ENCODE measurements at places on chromosomes 16 and 17.
A peak's percentile ranks its signal among the peaks of the same experiment; 100 is the strongest.

GRCh38 chr16:81830845-81831540, 51.9 kb downstream of the PLCG2 start:
- no peak for DNase-seq

DNA sequence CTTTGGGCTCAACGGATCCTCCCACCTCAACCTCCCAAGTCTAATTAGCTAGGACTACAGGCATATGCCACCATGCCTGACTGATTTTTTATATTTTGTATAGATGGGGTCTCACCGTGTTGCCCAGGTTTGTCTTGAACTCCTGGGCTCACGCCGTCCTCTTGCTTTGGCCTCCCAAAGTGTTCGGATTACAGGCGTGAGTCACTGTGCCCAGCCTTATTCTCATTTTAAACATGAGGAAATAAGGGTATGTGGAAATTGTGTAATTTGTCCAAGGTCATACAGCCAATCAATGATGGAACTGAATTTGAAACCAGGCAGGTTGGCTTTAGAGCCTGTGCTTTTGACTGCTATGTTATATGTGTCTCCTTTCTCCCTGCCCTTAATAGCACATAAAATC, 27.4 kb upstream of the AQP8 start:
- DNase-seq = no peak

- no peak for DNase-seq
Measured at GRCh38 chr17:2107506-2107905, 52.6 kb downstream of the HIC1 start.

GRCh38 chr16:65601781-65602180, 479.9 kb upstream of the CDH11 start:
- DNase-seq = no peak

GRCh38 chr16:47480410-47480809, 19.3 kb downstream of the PHKB start:
- no peak for DNase-seq

DNA sequence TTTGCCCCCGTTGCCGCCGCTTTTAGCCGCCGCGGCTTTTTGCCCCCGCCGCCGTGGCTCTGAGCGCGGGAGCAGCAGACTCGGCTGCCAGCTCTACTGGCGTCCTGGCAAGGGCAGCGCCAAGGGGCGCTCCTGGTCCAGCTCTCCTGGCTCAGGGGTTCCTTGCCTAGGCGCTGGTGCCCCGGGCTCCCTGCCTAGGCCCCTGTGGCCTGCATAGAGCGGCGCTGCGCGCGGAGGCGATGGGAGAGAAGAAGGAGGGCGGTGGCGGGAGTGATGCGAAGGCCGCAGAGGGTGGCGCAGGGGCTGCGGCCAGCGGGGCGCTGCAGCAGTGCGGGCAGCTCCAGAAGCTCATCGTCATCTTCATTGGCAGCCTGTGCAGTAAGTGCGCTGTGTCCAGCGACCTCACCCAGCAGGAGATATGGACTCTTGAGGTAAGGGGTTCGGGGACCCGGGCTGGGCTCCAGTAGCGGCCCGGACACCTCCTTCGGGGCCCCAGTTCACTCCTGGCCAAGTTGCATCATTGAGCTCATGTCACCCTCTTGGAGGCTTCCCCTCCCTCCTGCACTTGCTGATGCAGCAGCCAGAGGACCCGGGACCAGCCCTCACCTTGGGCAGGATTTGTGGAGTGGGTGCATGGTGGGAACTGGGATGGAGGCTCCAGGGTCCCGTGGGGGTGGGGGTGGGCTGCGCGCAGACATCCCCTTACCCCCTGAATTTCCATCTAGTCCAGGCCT, 1344.4 kb downstream of the TP53TG3F start:
- DNase-seq = no peak

- no peak for DNase-seq
Measured at GRCh38 chr16:81632392-81633146, 146.5 kb upstream of the PLCG2 start.

- no peak for DNase-seq
Measured at GRCh38 chr17:69511250-69511649, 96.8 kb downstream of the MAP2K6 start.

- peak; percentile 46 for DNase-seq
Measured at GRCh38 chr16:27408012-27408601, 6.1 kb downstream of the IL21R start.

DNA sequence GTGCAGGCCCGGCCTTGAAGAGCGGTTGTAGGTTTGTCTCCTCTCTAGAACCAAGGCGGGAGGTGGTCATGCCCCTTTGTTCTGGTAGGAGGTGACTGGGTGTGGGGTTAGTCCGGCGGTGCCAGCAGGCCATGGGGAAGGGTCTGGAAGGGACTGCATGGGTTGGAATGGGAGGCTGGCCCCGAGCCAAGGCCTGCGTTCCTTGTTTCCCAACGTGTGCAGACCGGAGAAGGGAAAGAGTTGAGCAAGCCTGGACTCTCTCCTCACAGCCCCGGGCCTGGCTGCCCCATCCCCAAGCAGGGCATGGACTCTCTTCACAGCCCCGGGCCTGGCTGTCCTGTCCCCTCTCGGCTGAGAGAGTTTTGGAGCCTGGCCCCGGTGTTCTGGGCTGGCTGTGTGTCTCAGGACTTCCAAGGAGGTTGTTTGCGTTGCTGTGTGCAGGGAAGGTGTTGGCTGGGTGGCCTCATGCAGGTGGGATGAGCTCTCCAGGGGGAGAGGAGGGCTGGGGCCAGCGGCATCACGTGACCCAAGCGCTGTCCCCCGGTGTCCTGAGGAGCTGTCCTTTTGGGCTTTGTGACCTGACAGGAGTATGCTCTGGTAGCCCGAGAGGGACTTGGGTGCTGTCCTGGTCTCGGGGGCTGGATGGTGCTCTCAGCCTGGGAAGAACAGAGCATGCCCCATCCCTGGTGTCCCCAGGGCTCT, 2.6 kb downstream of the CACNA1H start:
- DNase-seq = no peak

DNA sequence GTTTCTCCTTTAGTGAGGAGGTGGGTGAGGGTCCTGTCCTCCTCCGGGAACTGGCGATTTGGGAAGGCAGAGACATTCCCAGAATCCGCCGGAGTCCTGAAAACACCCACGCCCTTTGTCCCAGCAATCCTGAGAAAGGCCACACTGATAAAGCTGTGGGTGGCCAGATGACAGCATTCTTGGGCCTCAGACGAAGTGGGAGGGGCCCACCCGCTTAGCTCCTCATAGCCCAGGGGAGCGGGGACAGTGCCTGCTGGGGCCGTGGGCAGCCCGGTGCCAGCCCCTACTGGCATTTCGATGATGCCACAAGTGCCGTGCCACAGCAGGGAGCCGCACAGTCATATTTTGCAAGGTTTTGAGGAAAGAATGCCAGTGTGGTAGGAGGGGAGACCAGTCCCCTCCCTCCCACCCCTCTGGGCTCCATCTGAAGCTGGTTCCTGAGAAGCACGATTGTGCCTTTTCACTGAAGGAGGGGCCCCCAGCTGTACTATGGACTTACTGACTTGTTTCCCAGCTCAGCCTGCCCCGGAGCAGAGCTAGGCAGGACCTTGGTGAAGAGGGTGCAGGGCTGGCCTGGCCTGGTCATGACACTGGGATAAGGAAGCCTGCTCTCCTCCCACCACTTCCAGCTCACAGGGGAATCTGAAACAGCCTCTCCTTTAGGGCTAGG, 20.9 kb upstream of the MPRIP start:
- DNase-seq = no peak

DNA sequence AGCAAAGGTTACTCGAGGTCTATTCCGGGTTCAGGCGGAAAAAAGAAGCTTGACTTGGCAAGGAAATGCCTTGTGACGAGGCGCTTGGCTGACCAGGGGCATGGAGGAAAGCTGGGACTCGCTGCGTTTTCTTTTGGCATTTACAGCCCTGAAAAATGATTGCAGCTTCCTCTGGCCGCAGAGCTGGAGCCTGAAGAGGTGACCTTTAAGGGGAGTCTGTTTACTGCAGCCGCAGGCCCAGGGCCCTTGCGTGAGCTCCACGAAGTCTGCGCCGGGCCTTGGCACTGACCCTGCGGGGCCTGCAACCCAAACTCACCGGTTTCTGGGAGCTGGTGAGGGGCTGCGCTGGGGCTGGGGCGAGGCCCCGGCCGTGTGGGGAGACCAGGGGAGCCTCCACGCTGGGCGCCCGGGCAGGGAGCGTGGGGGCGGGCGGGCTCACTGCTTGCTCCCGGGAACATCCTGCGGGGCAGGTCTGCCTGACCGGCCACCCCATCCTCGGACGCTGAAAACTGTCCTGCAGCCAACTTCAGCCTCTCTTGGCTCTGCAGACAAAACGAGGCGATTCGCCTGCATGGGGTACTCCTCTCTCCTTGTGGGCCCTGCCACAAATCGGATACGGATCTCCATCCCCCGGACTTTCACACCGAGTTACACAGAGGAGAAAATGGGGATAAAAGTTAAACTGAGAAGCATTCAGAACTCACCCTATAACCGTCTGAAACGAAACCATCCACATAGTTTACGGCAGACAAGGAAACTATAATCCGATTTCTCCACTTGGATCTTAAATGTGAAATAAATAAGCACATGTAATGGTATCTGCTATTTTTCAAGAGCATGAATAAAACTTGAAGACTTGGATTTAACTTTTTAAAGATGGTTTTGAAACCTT, 206.3 kb upstream of the FOXF1 start:
- DNase-seq = no peak

DNA sequence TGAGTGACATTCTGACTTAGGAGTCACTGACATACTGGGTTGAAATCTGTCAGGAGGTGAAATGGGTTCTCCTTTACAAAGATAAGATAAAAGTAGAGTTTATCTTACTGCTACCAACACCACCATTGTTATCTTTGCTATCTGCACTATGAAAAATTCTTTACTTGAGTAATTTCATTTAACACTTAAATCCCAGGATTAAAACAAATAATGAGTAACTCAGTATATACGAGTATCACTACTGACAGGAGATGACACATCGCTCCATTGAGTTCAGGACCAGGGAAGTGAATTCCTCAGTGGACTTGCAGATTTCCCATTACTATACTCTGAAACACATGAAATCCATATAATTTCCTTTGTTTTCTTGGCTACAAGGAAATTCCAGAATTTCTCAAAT, 242.1 kb upstream of the NLRP1 start:
- peak; percentile 78 for DNase-seq

DNA sequence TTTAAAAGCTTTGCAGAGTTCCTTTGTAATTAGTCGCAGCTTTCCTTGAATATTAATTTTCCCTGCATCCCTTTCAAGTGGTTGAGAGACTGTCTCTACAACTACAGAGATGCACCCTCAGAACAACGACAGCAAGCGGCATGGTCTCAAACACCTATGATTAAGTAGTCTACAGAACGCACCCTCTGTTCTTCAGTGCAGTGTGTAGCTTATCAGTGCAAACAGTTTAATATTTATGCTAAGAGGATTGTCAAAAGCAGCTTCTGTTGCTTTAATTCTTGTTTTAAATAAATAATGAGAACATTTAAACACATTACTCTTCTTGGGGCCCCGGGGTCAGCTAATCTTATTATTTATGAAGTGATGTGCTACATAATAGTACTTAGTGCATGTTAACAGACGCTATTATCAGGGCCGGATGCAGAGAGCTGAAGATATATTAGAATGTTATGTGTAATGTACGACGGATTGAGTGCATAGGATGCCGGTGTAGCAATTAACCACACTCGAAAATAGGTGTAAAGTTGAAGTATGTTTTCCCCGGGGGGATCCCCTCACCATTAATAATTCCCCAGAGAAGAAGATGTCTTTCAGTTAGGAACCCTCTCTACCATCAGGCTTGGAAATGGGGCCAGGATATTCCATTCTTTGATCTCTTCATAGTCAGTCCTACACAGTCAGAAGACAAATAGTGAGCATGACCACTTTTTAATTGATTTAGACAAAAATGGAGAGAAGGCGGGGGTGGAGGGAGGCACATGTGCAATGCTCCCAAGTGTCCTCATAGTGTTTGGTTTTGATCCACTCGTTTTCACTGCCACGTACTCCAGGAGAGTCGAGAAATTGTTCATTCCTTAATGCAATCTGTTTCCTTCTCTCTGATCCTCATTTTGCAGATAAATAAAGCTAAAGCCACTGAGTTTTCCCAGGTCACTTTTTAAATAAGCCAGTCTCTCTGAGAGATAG, 176.3 kb downstream of the IRX3 start:
- no peak for DNase-seq

DNA sequence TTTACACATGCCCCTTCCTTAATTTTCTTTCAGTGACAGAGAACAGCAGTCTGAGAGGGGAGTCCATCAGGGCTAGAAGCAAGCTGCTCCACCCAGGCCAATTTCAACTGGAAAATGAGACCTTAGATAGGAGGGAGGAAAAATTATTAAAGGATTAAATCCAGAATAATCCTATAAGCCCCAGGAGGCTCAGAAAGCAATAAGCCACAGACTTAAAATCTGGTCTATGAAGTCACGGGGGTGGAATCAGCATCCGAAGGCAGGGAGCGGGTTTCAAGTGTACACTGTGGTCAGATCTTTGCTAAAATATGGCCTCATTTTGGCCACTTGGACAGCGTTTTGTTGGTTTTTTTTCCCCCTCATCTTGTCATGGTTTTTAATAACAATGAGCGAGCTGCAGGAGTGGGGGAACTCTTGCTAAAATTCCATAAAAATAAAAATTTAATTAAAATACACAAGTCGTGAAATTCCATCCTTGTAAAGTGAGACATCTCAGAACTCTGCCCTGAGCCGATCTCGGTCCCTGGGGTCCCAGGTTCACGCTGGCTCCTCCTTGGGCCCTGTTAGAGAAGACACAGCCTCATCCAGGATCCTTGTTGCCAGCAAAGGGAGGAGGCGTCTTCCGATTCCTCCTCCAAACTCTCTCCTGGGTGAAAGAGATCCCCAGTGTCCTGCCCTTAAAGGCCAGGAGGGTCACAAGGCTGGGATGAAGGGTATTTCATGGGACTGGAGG, 51.6 kb upstream of the ETV4 start:
- DNase-seq = no peak

DNA sequence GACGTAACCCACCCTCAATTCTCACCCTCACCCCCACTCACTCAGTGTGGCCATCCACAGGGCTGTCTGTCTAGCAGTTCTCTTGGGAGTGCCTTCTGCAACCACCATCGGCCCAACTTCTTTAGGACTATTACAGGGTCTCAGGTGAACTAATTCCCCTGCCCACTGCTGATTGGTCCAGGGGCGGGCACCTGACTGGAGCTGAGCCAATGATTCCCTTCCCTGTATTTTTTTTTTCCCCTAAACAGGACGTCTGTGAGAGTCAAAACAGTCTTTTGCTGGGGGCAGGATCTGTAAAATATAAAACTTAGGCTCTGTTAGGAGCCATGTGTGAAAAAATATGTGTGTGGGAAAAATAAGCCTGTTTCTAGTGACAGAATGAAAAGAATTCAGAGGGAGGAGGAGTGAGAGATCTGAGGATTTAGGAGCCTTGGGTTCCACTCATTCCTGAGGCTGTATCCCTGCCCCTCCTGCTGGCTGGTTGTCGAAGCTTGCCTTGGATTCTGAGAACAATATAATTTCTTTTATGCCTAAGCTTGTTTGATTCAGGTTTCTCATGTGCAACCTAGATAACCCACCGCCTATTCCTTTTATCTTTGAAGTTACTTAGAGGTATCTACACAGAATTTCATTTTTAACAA, 115.0 kb downstream of the SPACA3 start:
- no peak for DNase-seq
